H1 (cell line): ENCODE measurements at places on chromosomes 1 and 21. TPM values are rescaled to one million over a fixed set of nuclear protein-coding genes. Genes with fewer than 3 reads are reported as not detected.

HCN3 gene
- 5.5 and 6.4 TPM in 2 replicates for total RNA-seq

RNU1-3 gene
- total RNA-seq = 1,303 and 1,497 TPM in 2 replicates

DENND2C gene
- 4.1 and 5.5 TPM in 2 replicates for total RNA-seq

FMO4 gene
- total RNA-seq = 2.2 and 2.3 TPM in 2 replicates

SYT2 gene
- total RNA-seq = 10.7 and 11.0 TPM in 2 replicates

FAM163A gene
- total RNA-seq = 0.13 TPM in 2 replicates

CHRM3 gene
- total RNA-seq = 2.9 and 5.0 TPM in 2 replicates

P3H1 gene
- 58.4 and 60.4 TPM in 2 replicates for total RNA-seq

TMCO4 gene
- 3.0 and 3.1 TPM in 2 replicates for total RNA-seq

B3GALT2 gene
- not detected in 2 replicates for total RNA-seq

DNA sequence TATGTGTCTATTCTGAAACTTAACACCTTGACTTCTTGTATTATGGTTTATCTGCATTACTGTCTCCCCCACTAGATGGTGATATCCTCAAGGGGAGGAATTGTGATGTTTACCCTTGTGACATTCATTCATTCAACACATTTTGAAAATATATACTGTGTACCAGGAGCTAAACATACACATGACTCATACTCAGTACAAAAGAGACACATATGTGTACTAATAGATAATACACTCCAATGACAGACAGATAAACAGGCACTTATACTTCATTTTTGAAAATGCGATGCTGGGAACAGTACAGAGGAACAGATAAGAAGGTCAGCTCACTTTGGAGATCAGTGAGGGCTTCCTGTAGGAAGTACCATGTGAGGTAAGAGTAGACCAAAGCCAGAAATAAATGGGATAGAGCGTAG is 8.9 kb upstream of the RAB3GAP2 start:
- DNase-seq = no peak

DNA sequence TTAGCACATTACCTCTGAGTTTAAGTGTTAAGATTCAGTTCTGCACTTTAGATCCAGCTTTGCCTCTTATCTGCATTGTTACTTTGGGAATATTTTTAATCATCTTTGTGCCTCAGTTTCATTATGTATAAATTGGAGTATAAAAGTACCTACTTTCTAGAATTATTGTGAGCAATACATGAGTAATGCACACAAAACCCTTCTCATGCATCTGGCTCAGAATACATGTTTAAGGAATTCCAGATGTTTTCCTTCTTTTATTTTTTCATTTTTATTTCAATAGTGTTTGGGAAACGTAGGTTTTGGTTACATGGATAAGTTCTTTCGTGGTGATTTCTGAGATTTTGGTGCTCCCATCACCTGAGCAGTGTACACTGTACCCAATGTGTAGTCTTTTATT is 14.2 kb downstream of the C8A start:
- DNase-seq = no peak

DNA sequence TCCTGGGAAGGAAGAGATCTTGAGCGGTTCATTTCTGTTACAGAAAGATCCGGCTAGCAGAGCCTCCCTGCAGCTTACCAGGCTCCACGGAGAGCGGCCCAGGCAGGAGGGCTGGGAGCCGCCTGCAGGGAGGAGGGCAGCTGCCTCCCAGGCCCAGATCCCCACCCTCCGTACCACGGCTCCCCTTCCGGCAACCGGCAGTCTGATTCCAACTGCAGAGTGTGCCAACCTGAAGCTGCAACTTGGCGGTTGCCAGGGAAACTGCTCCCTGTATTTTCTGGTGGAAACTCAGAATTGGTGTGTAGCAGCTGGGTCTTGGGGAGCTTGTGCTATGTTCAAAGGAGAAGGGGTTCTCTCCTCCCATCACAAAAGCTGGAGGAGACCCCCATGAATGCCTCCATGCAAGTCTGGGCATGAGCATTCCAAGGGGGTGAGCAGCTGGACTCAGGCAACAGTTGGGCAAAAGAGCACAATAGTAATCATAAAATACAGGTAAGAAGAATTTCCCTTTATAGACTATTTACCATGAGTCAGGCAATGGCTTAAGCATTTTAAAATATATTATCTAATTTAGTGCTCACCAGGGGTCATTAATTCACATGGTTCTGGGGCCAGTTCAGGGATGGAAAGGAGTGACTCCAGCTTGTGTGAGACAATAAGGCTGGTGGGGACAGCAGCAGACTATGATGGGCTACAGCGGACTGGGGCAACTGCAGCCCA is 46.1 kb upstream of the KAZN start:
- DNase-seq = no peak

DNA sequence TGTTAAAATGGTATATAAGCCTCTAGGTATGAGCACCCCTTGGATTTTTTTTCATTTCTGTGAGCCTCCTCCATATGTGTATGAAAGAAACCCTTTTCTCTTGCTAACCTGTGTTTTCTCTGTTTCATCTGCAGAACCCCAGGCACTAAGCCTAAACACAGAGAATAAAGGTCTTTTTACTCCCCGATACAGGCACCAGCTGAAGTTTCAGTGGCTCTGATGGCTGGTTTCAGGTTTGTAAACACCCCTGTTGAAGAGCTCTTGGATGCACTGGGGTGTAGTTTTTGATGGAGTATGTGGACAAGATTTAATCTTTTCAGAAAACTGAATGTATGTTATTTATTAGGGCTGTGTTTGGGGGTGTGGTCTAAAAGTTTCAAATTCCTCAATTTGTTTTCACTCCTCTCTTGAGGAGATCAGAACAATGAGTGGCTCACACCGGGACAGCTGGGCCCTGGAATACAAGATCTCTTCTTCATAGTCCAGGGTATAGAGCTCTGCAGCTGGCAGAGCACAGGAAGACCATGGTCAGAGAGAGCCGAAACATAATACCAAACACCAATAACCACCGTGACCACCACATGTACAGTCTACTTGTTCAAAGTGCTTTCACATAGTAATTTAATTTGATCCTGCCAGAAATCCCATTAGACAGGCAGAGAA is 50.2 kb upstream of the VTCN1 start:
- DNase-seq = no peak

GRCh38 chr1:39154553-39155421 is 49.7 kb upstream of the MACF1 start:
- DNase-seq = no peak

DNA sequence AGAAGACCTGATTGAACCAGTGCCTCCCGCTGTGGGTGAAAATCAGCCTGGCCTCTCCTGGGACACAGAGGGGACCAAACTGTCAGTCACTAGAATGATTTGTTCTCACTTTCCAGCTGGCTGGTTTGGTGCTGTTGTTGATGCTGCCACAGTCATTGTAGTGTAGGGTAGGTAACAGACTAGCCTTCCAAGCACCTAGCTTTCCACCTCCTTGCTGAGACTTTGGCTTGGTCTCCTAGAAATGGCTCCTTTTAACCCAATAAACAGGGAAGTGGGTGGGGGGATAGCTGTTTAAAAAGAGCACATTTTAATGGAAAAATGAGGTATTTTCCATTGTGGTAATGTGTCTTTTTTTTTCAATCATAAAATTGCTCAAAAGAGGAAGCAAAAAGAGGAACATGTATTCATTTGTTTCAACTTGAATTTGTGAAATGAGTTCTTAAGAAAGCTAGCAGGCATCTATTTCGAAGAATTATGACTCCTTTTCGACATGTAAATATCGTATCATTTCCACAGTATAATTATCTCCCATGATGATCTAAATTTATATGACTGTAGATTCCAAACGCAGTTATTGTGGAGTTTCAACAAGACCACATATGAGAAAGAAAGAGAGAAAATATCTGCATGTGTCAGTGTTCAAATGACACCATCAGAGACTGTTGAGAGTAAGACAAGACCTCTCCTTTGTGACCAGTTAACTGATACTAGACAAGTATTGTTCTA is 190.1 kb downstream of the HLX start:
- no peak for DNase-seq

- no peak for DNase-seq
These were observed at the start of gene ZNF362 for GRCh38 chr1:33256471-33257206. TSS of gene ZNF362 (plus strand) at chr1:33256492. CDS start at chr1:33270575, 14,083 bp downstream.

GRCh38 chr1:201025571-201026002 is 2.1 kb upstream of the KIF21B start:
- DNase-seq = no peak

DNA sequence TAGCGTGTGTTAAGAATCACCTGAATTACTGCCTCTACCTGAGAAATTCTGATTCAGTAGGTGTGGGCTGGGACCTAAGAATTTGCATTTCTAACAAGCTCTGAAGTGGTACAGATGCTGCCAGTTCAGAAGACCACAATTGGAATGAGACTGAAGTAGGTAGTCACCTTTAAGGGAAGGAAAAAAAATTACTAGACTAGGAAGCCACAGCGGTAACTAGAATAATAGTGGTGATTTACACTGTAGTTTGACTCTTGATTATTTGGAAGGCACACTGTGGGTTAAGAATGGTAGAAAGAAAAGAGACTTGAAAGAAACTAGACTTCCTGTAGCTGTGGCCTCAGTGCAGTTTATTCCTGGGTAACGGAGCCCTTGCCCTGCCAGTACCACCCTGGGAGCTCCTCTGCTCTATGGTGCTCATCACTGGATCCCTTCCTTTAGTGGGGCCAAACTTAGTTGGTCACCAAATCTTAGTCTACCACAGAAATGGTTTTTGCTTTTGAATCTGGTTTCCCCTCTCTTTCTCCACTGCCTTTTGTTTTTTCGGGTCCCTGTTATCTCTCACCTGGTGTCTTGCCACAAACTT is 43.6 kb downstream of the ARID1A start:
- no peak for DNase-seq

GRCh38 chr21:18608226-18608625 is 204.6 kb upstream of the TMPRSS15 start:
- DNase-seq = no peak

- peak; percentile 9 for DNase-seq
These were observed 23.5 kb downstream of the ASB17 start for GRCh38 chr1:75908717-75909152.

DNA sequence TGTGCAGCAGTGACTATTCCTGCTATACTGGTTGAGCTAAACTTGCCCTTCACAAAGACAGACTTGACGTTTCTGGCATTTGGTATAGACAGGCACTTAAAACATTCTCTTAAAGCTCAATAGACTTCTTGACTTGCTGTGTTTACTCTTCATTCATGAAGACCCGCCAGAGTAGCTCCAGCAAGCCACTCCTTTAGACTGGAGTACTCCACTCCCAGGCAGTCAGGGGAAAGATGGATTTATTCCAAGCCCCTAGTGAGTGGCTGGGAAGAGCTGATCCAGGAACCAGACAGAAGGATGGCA is 70.7 kb downstream of the EVA1C start:
- no peak for DNase-seq

DNA sequence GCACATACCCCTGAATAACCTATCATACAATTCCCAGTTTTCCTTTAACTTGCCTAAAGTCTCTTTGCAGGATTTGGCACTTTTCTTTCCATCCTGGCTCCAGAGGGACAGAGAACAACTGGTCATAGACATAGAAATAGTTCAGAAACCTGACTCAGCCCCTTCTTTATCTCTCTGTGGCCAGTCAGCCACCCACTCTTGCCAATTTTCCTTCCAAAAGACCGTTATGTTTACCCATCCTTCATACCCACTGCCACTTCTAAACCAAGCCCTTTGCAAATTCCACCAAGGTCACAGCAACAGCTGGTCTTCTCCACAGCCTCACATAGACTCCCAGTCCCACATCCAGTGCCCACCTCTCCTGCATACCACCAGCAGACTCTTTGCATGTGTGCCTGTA is 127.2 kb upstream of the FGGY start:
- no peak for DNase-seq

GRCh38 chr1:63498106-63498505 is 24.9 kb downstream of the ITGB3BP start:
- no peak for DNase-seq

DNA sequence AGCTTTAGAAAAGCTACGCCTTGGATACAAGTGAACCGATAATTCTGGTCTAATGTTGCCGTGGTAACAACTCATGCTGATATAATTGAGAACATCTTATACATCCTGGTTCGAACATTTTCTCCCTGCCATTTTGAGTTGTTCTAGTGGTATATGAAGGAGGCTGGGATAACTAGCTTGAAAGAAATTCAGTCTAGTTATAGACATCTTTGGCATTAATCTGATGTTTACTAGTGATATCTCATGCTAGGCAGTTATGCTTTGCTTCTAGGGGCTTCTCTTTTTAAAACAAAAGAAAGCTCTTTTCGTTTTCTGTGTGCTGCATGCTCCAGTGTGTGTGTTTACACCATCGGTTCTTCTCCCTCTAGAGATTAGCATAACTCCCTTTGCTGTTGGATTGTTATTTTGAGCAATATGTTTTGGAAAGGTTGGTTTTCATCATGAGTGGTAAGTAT is 20.5 kb downstream of the PRKACB start:
- DNase-seq = no peak

GRCh38 chr21:31914472-31914871 is 41.7 kb downstream of the HUNK start:
- no peak for DNase-seq

DNA sequence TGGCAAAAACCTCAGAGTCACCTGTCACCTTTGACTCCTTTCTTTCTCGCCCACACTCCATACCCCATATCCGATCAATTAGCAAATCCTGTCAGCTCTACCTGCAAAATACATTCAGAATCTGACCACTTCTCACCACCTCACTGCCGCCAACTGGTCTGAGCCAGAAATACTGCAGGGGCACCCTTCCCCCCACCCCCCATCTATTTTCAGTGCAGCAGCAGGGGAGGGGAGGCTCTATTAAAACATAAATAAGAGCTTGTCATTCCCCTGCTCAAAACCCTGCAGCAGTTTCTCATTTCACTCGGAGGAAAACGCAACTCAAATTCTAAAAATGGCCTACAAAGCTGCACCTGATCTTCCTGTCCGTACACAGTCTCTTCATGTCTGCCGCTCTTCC is 3.9 kb downstream of the PKLR start:
- no peak for DNase-seq

DNA sequence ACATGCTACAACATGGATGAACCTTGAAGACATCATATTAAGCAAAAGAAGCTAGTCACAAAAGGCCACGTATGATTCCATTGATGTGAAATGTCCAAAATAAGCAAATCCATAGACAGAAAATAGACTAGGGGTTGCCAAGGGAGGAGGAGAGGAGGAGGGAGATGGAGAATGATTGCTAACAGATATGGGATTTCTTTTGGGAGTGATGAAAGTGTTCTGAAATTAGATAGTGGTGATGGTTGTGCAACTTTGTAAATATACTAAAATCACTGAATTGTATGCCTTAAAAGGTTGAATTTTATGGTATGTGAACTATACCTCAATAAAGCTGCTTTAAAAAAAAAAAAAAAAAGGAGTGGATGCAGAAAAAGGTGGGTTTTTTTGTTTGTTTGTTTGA is 7.6 kb downstream of the CLSTN1 start:
- no peak for DNase-seq
